ENCODE measurements at places on chromosomes 5 and 9.
A peak's percentile ranks its signal among the peaks of the same experiment; 100 is the strongest.

DNA sequence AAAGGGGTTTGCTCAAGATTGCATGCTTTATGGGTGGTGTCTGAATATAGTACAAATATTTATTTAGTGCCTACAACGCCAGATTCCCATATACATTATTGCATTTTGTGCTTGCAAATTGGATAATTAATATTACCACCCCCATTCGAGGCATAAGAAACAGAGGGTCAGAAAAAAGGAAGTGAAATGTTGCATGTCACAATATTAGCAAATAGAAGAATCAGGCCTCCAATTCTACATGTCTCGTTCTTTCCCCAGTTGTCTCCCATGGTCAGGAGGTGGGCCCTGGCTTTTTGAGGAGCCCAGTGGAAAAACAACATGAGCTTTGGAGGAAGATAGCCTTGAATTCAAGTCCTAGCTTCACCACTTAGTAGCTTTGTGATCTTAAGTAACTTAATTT, 98.1 kb upstream of the CCDC112 start:
- DNase-seq, result no peak

DNA sequence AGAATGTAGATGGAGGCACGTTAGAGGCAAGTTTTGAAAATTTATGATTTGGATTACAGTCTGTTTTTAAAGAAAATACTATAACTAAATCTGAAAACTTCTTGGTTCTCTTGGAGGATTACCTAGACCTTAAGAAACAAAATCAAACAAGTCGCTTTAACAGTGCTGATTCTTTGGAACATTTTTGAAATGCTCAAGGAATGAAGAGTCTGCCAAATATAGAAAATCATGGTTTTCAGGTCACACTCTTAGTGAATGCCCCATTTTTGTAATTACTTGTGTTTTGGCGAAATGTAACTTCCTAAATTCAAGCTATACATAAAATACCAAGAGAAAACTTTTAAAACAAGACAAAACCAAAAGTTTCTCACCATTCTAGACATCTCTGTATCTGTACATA, 93.2 kb downstream of the EQTN start:
- no peak for DNase-seq

GRCh38 chr9:80233906-80234305, 662.1 kb downstream of the TLE4 start:
- no peak for DNase-seq

DNA sequence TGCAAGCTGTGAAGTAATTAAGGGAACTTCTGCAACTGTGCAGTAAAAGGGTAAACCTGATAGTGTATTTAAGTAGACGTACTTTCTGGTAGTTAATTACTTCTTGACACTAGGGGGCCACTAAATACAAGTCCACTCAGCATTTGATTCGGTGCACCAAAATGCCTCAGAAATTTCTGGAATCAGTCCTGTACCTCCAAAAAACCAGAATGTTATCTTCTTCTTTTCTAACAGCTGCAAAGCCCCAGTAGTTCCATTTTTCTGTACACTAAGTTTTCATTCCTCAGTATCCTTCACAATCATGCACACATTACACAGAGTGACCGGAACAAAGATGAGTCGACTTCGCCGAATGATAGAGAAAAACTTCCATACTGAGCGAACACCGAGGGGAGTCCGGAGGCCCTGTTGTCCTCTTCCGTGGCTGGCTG, 484 bp downstream of the GFM2 start:
- peak; percentile 2 for DNase-seq

DNA sequence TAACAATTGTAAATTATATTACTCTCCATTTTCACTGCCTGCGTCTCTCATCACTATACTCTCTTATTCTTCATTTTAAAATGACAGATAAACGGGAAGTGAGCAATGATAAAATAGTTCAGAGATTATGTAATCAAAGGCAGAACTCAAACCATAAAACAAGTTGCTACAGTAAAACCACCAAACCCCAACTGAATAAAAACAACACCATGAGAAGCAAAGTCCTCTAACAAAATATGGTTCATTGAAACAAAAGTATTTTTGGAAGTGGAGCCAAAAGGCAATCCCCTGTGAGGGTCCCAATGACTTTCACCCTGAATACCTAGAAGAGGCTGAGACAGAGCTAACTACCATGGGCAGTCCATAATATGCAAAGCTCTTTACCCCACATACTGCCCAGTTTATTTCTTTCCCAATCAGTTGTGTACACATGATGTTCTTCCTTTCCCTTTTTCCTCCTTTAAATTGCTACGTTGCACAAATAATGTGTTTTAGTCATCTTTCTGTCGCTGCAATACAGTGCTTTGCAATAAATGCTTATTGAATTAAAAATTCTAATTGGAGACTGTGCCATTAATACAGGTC, 64.0 kb upstream of the PTGER4 start:
- no peak for DNase-seq

- no peak for DNase-seq
These were observed 95.8 kb upstream of the DAP start for GRCh38 chr5:10856683-10857337.

DNA sequence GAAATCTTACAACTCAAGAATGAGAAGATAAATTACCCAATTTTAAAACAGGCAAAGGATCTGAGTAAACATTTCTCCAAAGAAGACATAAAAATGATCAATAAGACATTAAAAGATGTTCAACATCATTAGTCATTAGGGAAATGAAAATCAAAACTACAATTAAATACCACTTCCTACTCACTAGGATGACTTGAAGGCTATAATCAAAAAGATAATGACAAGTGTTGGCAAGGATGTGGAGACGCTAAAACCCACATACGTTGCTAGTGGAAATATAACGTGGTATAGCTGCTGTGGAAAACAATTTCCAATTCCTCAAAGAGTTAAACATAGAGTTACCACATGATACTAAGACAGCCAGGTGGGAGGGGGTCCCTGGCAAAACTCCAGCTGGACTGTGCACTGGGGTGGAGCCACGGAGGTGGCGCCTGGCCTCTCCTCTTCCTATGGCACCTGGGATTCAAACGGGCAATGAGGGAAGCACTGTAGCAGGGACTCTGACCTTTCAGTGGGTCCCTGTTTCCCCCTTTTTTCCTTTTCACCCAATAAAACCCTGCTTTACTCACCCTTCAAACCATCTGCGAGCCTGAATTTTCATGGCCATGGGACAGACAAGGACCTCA, 5.9 kb downstream of the ARSB start:
- DNase-seq, result no peak

DNA sequence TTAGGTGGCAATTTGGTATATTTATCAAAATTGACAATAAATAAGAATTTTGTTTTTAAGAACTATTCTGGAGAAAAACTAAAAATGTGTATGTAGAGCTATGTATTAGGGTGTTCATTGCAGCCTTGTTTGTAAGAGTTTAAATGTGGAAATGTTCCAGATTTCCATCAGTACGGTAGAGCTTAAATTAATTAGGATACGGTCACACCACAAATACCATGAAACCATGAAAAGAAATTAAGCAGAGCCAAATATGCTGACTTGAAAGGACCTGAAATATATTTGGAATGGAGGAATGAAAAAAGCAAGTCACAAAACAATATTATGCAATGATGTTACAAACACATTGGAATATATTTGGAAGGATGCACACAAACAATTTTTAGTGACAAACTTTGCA, 64.6 kb downstream of the ACTBL2 start:
- DNase-seq, result no peak

GRCh38 chr9:99465231-99465907, 243.3 kb downstream of the SEC61B start:
- DNase-seq, result peak; percentile 15

DNA sequence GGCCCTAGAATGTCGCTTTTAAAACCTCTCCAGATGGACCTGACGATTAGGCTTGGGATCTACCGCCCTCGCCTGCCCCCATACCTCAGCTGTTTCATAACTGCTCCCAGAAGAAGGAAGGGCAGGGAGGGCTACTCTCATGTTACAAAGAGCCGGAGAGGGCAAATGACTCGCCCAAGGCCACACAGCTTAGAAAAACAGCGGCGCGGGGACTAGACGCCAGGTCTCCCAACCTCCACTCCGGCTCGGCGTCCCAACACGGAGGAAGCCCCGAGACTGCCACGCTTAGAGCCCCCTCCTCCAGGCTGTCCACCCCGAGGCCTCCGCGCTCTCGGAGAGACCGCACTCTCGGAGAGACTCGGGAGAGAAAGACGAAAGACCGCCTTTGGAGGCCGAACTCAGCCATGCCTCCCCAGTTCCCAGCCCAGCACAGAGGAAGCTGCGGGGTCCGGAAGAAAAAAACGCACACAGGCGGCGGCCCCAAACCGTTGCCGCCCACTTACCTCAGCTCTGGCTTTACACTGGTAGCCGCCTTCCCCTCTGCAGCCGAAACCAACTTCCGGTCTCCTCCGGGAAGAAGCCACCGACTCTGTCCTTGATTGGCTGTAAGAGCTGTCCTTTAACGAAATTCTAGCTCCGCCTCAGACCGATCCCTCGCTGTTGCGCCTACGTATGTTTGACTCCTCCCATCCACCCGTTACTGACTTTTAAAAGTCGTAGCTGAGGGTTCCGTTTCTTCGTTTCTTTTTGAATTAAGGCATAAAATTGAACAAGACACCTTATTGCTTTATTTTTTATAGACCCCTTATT, at the start of gene MED7:
TSS of gene MED7 (minus strand) at position 549 of the 810 bp plus-strand sequence. CDS start 3,434 bp downstream, outside the sequence.
- peak; percentile 98 for DNase-seq

DNA sequence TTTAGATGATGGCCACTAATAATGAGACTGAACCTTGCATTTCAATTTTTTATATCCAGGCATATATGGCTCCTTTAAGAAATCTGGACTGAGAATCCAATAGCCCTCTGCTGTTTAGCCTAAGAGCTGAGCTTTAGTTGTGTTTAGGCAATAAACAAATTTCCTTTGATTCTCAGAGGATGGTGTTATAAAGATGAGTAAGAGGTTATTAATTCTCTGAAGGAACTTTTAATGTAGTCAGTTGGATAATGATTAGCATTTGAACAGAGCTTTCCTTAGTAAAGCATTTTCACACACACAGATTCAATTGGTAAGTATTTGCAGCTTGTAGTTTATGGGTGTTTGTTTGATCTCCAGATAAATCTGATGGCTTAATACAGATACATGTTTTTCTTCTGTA, 149.6 kb downstream of the PRR16 start:
- DNase-seq, result no peak

- no peak for DNase-seq
These were observed 488.1 kb upstream of the EDIL3 start for GRCh38 chr5:84872768-84873167.

GRCh38 chr9:102569436-102569835, 425.7 kb upstream of the CYLC2 start:
- no peak for DNase-seq

DNA sequence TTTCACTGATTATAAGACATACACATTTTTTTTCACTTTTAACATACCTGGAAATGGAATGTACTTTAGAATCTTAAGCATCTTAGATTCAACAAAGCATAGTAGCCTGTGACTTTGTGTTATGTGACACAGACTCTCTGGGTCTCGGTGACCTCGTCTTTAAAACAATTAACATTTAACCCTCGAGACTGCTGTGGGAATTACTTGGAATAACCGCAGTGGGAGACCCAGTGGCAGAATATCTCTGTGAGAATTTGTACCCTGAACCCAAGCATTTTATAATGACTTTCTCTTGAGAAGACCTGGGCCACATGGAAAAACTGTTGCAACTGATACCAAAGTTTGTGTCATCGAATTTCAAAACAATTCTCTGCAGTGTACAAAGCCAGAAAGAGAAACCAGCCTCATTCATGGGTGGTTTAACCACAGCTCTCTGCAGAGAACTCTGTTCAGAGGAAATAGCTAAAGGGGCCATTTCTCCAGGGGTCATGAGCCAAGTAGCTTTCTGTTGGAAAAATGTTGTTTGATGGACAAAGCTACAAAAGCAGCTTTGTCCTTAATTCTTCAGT, 10.0 kb upstream of the RETREG1 start:
- no peak for DNase-seq

DNA sequence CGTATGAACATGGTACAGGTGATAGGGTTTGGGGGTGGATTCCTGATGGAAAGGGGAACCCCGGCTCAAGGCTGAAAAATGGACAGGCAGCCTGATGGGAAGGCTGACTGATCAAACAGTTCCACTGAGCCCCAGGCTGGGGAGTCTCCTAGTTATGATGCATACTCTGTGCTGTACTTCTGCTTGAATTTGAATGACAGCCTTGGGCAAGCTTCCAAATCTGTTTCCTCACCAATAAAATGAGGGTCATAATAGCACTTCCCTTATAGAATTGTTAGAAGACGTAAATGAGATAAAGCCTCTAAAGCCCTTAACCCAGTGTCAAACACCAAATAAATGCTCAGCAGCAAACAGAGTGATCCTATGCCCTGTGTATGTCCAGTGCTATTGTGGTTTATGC, 478.5 kb upstream of the DMAC1 start:
- DNase-seq, result no peak

DNA sequence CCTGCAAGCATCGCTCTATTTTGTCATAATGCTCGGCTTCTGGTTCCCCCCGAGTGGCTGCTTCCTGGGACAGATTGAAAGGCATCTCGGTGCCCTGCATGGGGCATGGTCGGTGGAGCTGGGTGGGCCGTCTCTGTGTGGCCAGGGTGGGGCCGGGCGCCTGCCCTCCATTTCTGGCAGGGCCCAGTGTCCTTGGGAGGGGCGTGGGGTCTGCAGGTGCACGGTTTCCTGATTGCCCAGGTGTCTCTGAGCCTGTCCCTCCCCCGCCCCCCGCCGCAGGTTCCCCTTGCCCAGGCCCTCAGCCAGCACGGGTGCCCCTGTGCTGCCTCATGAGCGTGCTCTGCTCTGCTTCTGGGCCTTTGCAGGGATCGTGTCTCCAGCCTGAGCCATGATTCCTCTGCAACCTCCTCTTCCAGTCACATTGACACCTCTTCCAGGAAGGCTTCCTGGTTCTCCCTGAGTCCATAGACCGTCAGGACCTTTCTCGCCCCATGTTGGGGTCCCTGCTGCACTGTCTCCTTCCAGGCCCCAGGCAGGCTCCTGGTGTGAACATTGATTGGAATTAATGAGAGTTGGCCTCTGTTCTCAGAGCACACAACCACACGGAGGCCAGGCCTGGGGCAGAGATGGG, 90.2 kb downstream of the RXRA start:
- no peak for DNase-seq

GRCh38 chr5:17433406-17433805, 64.6 kb upstream of the TAF11L2 start:
- no peak for DNase-seq

DNA sequence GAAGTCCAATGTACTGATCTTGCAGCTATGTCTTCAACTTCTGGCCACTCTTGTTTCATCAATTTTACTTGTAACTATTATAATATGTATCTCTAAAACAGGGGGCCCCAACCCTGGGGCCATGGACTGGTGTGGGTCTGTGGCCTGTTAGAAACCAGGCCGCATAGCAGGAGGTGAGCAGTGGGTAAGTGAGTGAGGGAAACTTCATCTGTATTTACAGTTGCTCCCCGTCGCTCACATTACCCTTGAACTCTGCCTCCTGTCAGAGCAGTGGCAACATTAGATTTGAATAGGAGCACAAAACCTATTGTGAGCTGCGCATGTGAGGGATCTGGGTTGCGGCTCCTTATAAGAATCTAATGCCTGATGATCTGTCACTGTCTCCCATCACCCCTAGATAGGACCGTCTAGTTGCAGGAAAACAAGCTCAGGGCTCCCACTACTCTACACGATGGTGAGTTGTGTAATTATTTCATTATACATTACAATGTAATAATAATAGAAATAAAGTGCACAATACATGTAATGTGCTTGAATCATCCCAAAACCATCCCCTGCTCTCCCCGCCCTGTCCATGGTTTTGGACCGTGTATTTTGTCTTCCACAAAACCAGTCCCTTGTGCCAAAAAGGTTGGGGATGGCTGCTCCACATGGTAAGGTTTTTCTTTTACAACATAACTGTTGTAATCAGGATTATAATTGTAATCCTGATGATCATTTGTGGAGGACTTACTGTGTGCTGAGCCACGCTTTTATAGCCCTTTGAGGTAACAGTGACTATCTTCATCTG, 26.9 kb upstream of the SH3PXD2B start:
- DNase-seq, result no peak

GRCh38 chr9:108994695-108995094, 18.6 kb downstream of the CTNNAL1 start:
- DNase-seq, result no peak
